A549 treated with dexamethasone at 1 μM for 4 hours (cell line): ENCODE measurements at places on chromosomes 13 and 19. TPM values are rescaled to one million over a fixed set of nuclear protein-coding genes. Genes with fewer than 3 reads are reported as not detected.

The CIC gene
- total RNA-seq: 29.7 to 57.5 TPM (median 53.9 TPM) in 5 replicates

The ZNF345 gene
- 0.06 to 0.27 TPM (median 0.10 TPM) in 5 replicates for total RNA-seq

The PSG11 gene
- not detected in 5 replicates for total RNA-seq

The FLT3 gene
- not detected in 5 replicates for total RNA-seq

The MAMSTR gene
- 0.30 to 0.66 TPM (median 0.33 TPM) in 5 replicates for total RNA-seq

The SIGLEC8 gene
- not detected in 5 replicates for total RNA-seq

The VAV1 gene
- 5.1 to 6.8 TPM (median 6.0 TPM) in 5 replicates for total RNA-seq

The ADAMTSL5 gene
- 2.4 to 4.9 TPM (median 3.0 TPM) in 5 replicates for total RNA-seq

The ZNF480 gene
- 10.0 to 19.8 TPM (median 16.6 TPM) in 5 replicates for total RNA-seq

The OLFM4 gene
- total RNA-seq: 0.02 TPM in 1 of 5 replicates, not detected in the others

The SPACA4 gene
- 0.08 to 0.11 TPM in 2 of 5 replicates, not detected in the others for total RNA-seq

The NLRP4 gene
- not detected in 5 replicates for total RNA-seq

The SOX21 gene
- total RNA-seq: 0.21 to 0.43 TPM (median 0.40 TPM) in 5 replicates

The AZU1 gene
- 0.20 to 0.28 TPM (median 0.24 TPM) in 4 of 5 replicates, not detected in the other for total RNA-seq

The PEAK3 gene
- 0.15 to 0.41 TPM (median 0.31 TPM) in 5 replicates for total RNA-seq

The GJB2 gene
- 0.50 to 0.84 TPM (median 0.69 TPM) in 5 replicates for total RNA-seq

The FAM216B gene
- not detected in 5 replicates for total RNA-seq

The HS6ST3 gene
- not detected in 5 replicates for total RNA-seq

The MISP3 gene
- total RNA-seq: 2.0 to 4.6 TPM (median 3.6 TPM) in 5 replicates

The WDR62 gene
- 15.4 to 27.5 TPM (median 26.2 TPM) in 5 replicates for total RNA-seq

The RFX2 gene
- total RNA-seq: 6.3 to 8.6 TPM (median 7.5 TPM) in 5 replicates

The ZNF99 gene
- not detected in 5 replicates for total RNA-seq

The EBPL gene
- total RNA-seq: 50.7 to 63.4 TPM (median 62.8 TPM) in 5 replicates

The ZNF134 gene
- 7.3 to 9.0 TPM (median 8.1 TPM) in 5 replicates for total RNA-seq

The CRX gene
- not detected in 5 replicates for total RNA-seq

The PCSK4 gene
- total RNA-seq: 0.38 to 1.2 TPM (median 0.78 TPM) in 5 replicates

The TMIGD2 gene
- total RNA-seq: not detected in 5 replicates

The ZNF83 gene
- total RNA-seq: 0.08 to 0.11 TPM (median 0.08 TPM) in 4 of 5 replicates, not detected in the other

The SIAH3 gene
- total RNA-seq: not detected in 5 replicates

The LYPD5 gene
- total RNA-seq: 0.09 to 0.32 TPM (median 0.16 TPM) in 5 replicates

The DPRX gene
- not detected in 5 replicates for total RNA-seq

The C19orf67 gene
- total RNA-seq: not detected in 5 replicates

The CRTC1 gene
- total RNA-seq: 2.3 to 5.6 TPM (median 4.7 TPM) in 5 replicates

The CEACAM20 gene
- 0.05 to 0.06 TPM (median 0.05 TPM) in 4 of 5 replicates, not detected in the other for total RNA-seq

The ACP7 gene
- 0.02 to 0.07 TPM (median 0.05 TPM) in 5 replicates for total RNA-seq

The CDC37 gene
- 155 to 208 TPM (median 189 TPM) in 5 replicates for total RNA-seq

The THSD1 gene
- 5.0 to 6.5 TPM (median 5.3 TPM) in 5 replicates for total RNA-seq

The RNF113B gene
- not detected in 5 replicates for total RNA-seq

The ZNF787 gene
- 28.1 to 48.8 TPM (median 46.5 TPM) in 5 replicates for total RNA-seq

The CEACAM7 gene
- 0.04 to 0.12 TPM (median 0.09 TPM) in 4 of 5 replicates, not detected in the other for total RNA-seq

The TEX101 gene
- total RNA-seq: not detected in 5 replicates

The FGF22 gene
- total RNA-seq: 0.26 to 0.68 TPM (median 0.39 TPM) in 5 replicates

The SIGLEC10 gene
- 0.02 to 0.06 TPM in 2 of 5 replicates, not detected in the others for total RNA-seq

The ZNF69 gene
- total RNA-seq: not detected in 5 replicates

The SMIM44 gene
- not detected in 5 replicates for total RNA-seq

The ZNF829 gene
- total RNA-seq: 0.31 to 0.73 TPM (median 0.37 TPM) in 5 replicates

The ZNF584 gene
- 17.0 to 19.0 TPM (median 18.4 TPM) in 5 replicates for total RNA-seq

The ZNF880 gene
- total RNA-seq: 0.63 to 1.2 TPM (median 0.65 TPM) in 5 replicates

The SIGLEC5 gene
- total RNA-seq: not detected in 5 replicates

The WBP4 gene
- total RNA-seq: 8.5 to 11.1 TPM (median 9.8 TPM) in 5 replicates

The INSL3 gene
- 0.31 to 1.0 TPM (median 0.57 TPM) in 5 replicates for total RNA-seq
